RCC 7860 (cell line): ENCODE measurements at places on chromosomes 3 and 15.
A peak's percentile ranks its signal among the peaks of the same experiment; 100 is the strongest.

- no peak for DNase-seq
These were observed 1.2 kb upstream of the ST8SIA2 start for GRCh38 chr15:92392462-92392861.

GRCh38 chr15:24752354-24752753 is 76.8 kb downstream of the NPAP1 start:
- DNase-seq, result no peak

DNA sequence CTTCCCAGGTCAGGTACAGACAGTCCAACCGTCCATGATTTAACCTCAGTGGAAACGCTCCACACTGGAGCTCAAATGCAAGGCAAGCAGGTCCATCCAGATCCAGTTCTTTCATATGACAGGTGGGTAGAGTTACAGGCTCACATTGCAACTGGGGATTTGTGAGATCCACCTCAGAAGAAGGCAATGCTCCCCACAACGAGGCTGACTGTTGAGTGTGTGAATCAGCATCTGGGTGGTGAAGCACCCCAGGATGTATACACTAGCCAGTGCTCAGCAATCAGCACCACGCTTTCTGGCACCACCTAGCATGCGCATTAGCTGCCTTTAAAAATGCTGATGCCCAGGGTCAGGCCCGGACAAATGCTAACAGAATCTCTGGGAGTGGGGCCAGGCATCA is 343.5 kb upstream of the ICE2 start:
- DNase-seq, result no peak

DNA sequence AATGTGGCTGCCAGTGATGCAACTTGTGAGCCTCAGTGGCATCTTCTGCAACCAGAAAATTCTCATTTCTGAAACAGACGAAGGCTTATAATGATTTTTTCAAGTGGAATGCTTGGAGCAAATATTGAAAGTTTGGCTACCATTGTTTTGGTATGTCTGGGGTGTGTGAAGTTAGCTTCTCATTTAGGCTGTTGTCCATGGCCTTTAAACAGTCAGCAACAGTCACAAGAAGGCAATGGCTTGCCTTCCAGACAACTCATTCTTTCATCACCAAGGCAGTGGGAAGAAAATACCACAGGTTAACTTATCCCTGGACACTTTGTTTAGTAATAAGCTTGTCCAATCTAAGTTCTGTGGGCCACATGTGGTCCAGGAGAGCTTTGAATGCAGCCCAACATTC is 4.7 kb upstream of the BNC1 start:
- peak; percentile 47 for DNase-seq

DNA sequence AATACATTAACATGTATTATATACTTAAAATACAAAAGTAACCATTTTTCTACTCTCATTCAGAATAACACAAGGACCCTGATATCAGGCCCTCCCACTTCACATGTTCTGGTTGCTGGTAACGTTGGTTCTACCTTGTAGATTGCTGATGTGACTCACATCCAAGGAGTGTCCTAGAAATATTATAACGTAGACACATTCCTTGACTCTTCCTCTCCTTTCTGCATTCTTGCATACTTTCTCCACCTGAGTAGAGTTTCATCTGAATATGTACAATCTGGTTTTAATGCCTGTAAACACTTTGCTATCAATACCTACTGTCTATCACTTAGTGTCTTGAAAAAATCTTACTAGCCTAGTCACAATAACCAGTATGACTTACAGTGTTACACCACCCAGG is 35.0 kb upstream of the NEDD4 start:
- no peak for DNase-seq

- DNase-seq, result peak; percentile 40
These were observed 7.4 kb upstream of the DLG1 start for GRCh38 chr3:197305854-197306253.

DNA sequence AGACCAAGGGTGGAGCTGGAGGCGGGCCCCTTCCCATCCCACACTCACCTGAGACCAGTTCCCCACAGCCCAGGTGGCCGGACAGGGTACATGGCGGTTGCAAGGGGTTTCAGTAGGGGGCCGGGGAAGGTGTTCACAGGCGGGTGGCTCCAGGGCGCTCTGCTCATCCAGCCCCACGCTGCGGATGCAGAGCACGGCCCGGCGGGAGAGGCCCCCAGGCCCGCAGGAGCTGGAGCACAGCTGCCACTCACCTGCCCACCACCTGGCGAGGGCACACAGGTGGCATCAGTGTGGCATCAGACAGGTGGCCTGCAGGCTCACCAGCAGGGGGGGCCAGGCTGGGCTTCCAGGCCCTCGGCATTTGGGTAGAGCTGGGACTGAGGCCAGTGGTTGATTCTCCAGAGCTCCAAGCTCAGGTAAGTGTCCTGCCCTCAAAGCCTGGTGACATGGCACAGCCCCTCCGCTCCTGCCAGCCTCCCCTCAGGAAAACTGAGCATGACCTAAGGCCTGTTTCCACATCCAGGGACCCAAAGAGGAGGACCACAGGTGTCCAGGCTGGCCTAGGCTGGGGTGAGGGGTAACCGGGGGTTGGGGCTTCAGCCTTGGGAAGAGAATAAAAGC is 43.8 kb downstream of the ADAMTS7 start:
- no peak for DNase-seq

- DNase-seq, result no peak
These were observed 179.1 kb upstream of the ZPLD1 start for GRCh38 chr3:102255736-102256135.

- DNase-seq, result no peak
These were observed 37.3 kb upstream of the TEX9 start for GRCh38 chr15:56327721-56328502.

DNA sequence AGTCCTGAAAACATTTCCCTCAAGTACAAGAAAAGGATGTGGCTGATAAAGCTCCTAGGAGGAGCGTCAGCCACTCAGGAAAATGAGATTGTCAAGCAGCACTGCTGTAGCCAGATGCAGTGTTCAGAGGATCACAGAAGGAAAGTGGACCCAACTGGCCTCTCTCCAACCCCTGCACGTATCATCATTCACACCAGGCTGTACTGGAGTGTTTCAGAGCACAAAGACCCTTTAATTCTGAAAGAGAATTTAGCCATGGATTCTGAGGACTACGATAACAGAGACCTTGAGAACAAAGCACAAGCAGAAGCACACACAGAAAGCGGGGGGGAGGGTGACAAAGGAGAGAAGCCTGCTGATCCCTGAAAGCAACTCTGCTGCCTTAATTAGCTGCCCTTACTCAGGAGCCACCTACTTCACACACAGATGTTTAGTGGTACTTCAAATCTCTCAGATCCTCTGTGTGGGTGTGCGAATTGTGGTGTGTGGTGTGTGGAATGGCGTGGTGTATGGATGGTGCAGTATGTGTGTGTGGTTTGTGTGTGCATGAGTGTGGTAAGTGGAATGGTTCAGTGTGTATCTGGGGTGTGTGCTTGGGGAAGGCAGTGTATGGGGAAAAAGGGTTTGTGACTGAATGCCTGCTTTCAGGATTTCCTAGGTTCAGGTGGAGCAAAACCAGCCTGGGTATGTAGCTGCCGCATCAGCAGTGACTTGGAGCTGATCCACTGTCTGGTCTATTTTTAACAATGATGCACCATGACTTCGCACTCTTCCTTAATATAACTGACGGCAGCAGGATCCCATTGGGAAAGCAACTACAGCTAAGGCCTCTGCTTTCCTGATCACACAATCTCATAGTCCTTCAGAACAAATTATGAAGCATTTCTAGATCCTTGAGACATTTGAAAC is 192.5 kb downstream of the RSL24D1 start:
- DNase-seq, result no peak

- DNase-seq, result no peak
These were observed 98.8 kb downstream of the ARPP21 start for GRCh38 chr3:35737934-35738706.

GRCh38 chr15:41945731-41946130 is 26.6 kb downstream of the EHD4 start:
- DNase-seq, result no peak

DNA sequence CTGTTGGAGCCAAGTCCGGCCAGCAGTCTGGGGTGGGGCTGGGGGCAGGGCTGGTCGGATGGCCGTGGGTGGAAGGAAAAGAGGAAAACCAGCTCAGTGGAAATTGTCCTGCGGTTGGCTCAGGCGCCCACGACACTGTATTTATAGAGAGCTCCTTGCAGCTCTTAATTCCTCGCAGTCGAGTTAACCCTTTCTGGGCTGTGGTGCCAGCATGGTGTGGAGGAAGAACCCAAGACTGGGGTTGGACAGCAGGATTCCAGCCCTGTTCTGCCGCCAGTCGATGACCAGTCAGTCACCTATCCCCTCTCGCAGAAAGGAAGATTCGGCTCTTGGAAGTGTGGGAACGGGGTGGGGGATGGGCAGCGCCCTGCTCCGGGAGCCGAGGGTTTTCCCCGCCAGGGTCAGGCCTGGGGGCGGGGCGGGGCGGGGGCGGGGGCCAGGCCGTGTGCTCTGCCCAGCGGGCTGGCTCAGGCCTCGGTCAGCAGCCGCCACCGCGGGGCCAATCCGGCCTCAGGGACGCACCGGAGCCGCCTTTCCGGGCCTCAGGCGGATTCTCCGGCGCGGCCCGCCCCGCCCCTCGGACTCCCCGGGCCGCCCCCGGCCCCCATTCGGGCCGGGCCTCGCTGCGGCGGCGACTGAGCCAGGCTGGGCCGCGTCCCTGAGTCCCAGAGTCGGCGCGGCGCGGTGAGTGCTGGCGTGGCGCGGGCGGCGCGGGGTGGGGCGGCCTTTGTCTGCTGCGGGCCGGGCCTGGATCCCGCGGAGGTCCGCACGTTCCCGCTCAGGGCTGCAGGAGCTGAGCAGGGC is at the start of gene CD276:
Gene CD276 (plus strand): TSS at position 607 of the 804 bp plus-strand sequence. CDS start 15,257 bp downstream, outside the sequence.
- peak; percentile 69 for DNase-seq

- DNase-seq, result no peak
These were observed 8.4 kb upstream of the RBSN start for GRCh38 chr3:15107075-15107947.

- DNase-seq, result no peak
These were observed 3.0 kb downstream of the TRAK1 start for GRCh38 chr3:42094128-42094527.

DNA sequence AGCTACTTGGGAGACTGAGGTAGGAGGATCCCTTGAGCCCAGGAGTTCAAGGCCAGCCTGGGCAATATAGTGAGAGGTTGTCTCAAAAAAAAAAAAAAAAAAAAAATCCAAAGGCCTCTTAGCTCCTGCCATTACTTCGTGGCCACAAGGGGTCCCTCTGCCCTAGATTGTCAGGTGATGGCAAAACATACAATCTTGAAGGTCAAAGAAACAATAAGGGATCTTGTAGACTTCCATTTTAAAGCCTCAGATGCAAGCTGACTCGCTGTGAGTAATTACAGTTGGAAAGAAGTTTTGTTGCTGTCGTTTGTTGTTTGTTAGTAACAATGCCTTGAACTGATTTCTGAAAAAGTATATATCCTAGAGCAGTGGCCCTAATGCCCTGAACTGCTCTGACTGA is 55.9 kb upstream of the PLCL2 start:
- no peak for DNase-seq

DNA sequence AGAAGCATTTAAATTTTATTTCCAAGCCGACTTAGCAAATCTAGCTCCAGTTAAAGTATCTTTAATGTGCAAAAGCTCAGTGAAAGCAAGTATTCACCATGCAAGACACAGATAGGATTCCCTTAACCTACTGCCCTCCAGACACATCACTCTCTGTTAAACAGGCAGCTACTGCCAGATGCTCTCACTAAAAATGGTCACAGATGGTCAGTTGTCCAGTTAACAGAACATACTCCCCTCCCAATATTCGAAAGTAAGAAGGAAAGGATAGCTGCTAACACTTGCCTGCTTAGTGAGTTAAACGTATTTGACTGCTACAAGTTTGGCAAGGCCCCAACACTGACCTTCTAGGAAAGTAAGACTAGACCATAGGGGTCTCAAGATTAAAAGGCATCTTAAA is 73.7 kb downstream of the PRTG start:
- no peak for DNase-seq

GRCh38 chr3:112805126-112805525 is 41.5 kb downstream of the CD200R1L start:
- DNase-seq, result no peak

DNA sequence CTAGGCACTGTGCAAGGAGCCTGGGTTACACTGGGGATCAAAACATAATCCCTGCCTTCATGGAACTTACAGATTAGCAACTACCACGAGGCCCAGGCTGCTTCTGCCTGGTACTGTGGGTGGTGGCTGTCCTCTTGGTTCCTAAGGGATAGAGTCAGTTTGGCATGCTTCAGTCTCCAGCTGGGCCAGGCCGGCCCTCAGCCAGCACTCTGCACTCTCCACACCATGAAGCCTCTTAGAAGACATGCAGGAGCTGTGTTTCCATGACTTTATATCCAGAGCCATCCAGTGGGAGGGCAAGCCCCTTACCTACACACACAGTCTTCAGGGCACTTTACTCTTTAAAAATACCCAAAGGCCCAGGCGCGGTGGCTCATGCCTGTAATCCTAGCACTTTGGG is 54.4 kb downstream of the ATP1B3 start:
- DNase-seq, result no peak

- no peak for DNase-seq
These were observed 13.9 kb downstream of the ROBO2 start for GRCh38 chr3:77053795-77054194.

DNA sequence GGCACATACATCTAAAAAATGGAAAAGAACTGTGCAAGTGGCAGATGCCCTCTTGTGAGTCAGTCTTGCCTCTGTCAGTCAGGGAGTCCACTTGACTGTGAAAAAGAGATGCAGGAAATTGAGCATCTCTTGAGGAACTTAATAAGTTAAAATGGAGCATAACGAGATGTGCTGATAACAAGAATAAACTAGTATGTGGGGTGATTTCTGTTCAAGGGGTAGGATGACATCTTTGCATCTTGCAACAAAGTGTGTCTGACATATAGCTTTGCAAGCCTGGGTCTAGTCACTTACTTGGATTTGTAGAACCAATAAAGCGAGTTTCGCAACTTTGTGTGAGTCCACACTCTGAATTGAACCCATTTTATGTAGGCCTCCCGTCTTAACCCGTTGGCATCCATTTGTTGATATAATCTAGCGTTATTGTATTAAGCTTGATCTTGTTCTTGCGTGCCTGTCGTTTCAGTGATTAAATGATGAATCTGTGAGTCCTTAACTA is 2.2 kb downstream of the USP3 start:
- DNase-seq, result no peak

DNA sequence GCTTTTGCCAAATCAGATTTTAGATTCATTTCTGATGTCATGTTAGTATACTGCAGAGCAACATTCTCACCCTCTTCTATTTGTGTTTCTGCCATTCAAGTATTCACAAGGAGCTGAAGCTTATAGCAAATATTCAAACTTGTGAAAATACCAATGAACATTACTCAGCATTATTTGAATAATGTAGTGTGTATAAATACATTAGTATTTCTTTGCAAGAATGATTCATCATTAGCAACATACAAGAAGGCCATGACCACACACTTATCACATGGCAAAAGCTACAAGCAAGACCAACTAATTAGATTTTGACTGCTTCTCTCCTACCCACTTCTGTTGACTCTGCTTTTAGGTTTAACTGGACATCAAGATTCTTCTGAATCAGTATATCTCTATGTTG is 124.9 kb downstream of the IGSF11 start:
- no peak for DNase-seq
